Epithelial cell of proximal tubule (primary cell): ENCODE measurements at places on chromosomes 3 and 15.

DNA sequence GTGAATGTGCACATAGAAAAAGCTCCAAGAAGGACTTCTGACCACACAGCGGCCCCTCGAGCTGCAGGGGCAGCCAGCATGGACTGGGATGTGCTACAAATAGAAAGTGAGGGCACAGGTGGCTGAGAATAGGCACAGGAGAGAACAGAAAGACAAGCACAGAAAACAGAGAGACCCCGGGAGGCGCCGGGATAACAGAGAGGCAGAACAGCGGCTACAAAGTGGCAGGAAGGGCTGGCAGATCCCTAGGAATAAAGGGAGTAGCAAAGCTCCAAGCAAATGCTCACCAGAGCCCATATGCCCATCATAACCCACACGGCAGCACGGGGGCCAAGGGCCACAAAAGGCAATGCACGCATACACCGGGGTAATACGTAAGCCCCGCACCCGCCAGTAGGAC is 201.7 kb upstream of the NSMCE3 start:
- no peak for DNase-seq

DNA sequence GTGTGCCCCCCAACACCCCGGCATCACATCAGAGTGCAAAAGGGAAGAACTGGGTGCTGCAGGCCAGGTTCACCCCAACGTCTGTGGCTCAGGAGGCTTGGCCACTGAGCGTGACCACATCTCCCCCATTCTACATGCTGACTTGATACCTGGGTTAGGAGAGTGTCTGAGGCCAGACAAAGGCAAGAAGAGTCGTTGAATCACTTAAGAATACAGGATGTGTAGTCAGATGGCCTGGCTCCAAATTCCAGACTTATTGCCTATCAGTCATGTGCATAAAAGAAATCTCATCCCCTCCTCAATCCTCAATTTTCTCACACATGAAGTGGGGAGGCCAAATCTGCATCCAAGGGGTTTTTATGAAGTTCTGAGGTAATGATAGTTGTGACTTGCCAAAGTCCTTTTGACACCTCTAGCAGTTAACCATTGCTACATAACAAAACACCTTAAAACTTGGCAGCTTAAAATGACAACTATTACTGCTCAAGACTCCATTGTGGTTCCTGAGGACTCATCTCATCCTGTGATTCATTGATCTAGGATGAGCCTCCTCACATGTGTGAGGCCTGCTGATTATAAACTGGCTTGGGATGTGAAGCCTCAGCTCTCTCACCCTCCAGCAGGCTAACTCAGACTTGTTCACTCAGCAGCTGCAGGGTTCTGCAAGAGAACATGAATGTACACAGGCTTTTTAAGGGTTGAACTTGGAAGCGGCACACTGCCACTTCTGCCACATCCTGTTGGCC is 138.8 kb upstream of the TLE3 start:
- peak; percentile 69 for DNase-seq

DNA sequence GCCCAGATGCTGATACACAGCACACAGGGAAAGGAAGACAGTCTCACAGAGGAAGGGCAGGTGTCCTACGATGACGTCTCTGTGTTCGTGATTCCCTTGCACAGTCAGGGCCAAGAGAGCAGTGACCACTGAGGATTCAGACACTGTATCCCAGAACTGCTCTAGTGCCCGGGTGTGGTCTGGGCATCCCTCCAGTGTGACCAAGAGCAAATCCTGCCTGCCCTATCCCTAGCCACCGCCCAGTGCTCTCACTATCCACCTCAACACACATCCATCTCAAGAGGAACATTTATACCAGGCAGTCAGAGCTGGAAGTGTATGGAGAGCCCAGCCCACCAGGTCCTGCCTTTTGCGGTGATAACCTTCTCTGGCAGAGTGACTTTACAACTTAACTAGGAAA is 4.1 kb downstream of the PPM1M start:
- DNase-seq: no peak

DNA sequence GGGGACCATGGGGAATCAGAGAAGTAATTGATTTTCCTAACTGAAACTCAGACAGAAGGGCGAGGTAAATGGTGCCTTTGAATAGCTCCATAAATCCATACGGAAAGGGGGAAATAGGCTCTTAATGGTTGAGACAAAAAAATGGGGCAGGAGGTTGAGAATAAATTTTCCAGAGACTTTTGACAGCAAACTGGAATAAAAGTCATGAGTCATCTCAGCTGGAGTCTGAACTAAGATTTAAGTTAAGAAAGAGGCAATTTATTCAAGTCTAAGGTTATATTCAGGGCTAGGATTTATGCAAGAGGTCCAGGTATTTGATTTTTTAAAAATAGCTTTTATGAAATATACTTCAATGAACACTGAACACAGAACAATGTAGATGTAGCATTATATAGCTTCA is 238.7 kb upstream of the RORA start:
- DNase-seq: no peak

DNA sequence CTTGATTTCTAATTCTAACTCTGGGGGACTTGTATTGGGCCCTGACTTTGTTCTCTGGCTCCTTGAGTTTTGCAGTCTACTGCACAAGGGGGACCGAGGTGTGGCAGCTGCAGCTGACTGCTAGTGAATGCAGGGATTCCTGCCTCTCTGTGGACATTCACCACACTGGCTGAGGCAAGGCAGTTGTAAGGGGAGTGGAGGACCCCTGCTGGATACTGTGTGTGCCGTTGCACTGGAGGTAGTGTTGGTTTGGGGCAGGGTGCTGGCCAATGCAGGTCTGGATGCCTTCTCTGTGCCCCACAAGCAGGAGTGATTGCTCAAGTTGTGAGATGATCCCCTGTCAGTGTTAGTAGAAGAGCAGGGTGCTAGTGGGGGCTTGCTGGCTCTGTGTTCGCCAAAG is 626.1 kb downstream of the SQOR start:
- no peak for DNase-seq

GRCh38 chr3:125675791-125676190 is 80.5 kb upstream of the OSBPL11 start:
- DNase-seq: no peak

DNA sequence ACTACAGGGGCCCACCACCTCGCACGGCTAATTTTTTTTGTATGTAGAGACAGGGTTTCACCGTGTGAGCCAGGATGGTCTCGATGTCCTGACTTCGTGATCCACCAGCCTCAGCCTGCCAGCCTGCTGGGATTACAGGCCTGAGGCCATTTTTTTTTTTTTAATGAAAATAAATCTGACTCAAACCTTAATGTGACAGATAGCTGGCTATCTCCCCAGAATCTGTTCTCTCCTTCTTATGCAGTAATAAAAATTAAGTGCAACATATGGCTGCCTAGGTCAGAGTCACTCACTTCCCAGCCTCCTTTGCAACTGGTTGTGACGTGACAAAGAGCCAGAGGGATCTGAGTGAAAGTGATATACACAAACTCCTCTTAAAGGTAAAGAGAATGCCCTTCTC is 53.0 kb downstream of the ZNF148 start:
- no peak for DNase-seq

GRCh38 chr3:76021376-76021775 is 236.0 kb upstream of the ZNF717 start:
- DNase-seq: no peak
